Amniotic epithelial cell (primary cell): ENCODE measurements at places on chromosomes 11 and 22.

- DNase-seq, result no peak
Measured at GRCh38 chr11:46471943-46472661, 80.5 kb upstream of the CHRM4 start.

- peak; percentile 12 for DNase-seq
Measured at GRCh38 chr11:129785383-129786111, 30.1 kb upstream of the TMEM45B start.

DNA sequence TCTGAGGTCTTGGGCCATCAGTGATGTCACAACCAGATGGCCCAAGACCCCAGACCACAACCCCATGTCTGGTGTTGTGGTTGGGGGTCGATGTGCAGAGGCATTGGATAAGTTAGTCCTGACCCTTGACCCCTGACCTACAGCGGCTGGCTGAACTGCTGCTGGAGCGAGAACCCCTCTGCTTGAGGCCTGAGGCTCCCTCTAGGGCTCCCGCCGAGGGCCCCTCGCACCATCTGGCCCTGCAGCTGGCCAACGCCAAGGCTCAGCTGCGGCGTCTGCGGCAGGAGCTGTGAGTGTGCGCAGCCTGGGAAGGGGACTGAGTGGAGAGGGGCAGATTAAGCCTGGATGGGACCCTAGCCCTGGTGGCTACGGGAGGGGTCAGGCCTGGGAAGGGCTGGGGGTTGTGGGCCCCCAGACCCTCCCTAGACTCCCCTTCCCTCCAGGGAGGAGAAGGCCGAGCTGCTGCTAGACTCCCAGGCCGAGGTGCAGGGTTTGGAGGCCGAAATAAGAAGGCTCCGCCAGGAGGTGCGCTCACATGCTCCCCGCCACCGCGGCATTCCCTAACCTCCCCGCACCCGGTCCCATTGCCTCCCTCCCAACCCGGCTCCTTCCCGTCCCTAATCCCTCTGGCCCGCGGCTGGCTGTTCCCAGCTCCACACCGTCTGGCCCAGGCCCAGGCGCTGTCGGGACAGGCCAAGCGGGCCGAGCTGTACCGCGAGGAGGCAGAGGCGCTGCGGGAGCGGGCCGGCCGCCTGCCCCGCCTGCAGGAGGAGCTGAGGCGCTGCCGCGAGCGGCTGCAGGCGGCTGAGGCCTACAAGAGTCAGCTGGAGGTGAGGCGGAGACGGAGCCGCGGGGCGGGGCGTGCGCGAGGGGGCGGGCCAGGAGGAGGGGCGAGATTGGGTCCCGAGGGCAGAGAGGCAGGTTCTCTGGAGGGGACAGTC is 2.1 kb downstream of the CCDC88B start:
- peak; percentile 81 for DNase-seq

DNA sequence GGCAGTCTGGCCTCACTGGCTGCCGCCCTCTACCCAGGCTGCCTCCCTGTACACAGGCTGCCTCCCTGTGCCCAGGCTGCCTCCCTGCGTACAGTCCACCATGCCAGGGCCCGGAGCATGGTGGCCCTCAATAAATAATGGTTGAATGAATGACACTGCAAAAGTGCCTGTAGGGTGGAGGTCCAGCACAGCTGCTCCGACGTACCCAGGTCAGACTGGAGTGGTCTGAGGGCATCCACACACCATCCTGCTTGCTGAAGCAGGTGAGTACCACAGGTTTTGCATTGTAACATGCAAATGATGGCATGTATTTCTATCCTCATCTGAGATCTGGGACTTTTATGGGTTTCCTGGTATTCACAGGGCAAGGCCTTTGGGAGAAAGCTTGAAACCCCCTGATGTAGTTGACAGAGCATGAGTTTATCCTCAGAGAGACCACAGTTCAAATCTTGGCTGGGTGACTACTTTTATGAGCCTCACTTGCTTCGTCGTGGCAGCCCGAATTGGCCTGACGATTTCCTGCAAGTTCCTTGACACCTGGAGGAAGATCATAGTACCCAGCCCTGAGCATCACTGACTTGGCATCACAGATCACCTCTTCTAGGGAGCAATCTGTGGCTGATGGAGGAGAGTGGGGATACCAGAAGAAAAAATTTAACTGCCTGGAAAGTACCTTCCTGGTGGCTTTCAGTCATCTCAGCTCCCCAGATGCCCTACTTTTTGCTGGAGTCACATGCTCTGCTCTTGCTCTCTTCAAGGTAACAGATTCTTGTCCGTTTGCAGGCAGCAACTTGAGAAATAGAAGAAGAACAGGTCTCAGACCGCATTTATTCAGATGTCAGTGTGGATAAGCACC is 16.0 kb upstream of the CYB5R3 start:
- DNase-seq, result no peak

- DNase-seq, result no peak
Measured at GRCh38 chr22:17792299-17792698, 18.0 kb upstream of the BID start.
